Calu3 (cell line): ENCODE measurements at places on chromosomes 16 and 17. TPM values are rescaled to one million over a fixed set of nuclear protein-coding genes. Genes with fewer than 3 reads are reported as not detected.

DRC7 gene
- not detected in 2 replicates for total RNA-seq

PMFBP1 gene
- total RNA-seq: 6.2 and 8.5 TPM in 2 replicates

DNA sequence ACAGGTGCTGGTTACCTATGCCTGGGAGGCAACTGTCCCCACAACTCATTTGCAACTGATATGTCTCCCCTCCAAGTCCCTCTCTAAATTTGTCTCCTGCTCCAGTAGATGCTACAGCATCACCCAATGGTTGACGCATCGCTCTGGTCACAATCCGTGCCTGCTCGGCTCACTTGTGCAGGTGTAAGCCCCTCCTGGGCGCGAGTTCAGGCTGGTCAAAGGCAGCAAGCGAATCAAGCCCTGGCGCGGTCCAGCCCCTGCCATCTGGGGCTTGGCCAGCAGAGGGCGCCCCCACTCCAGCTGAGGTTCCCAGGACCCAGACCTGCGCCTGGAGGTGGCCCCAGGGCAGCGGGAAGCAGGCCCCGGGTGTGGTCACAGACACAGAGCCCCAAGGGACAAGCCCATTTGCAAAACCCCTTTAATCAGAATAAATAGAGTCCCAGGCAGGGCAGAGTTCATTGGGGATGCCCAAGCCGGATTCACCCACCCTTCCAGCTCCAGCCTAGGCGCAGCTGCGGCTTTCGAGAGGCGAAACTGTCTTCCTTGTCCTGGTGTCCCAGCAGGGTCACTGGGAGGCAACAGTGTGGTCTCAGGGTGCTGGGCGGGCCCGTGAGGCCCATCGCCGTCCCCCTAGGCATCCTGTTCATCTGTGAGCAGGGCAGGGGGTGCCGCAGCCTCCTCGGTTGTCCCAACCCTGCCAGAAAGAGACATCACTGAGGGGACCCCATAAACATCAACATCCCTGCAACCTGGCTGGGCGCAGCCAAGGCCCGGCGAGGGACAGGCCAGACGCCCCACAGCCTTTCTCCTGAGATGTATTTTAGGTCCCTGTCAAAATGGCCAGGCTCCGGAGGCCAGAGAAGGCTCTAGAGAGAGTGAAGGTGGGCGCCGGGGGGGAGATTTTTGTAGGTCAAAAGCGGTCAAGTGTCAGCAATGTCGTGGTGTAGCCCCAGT is 15.8 kb downstream of the TMC6 start:
- peaks cover 8% of the 10 kb centered on the region for H3K4me1 ChIP-seq
- no peaks in the 10 kb centered on the region for H3K27me3 ChIP-seq
- H3K36me3 ChIP-seq: peaks cover 36% of the 10 kb centered on the region
- DNase-seq: peak; percentile 89
- H3K4me3 ChIP-seq: no peak overlapping the region
- peak overlapping the region; percentile 2 for H3K27ac ChIP-seq

GRCh38 chr17:57918017-57918895 is 37.0 kb downstream of the CUEDC1 start:
- H3K4me3 ChIP-seq: no peak overlapping the region
- no peaks in the 10 kb centered on the region for H3K27me3 ChIP-seq
- H3K27ac ChIP-seq: peak overlapping the region; percentile 47
- H3K36me3 ChIP-seq: peaks cover 3% of the 10 kb centered on the region
- no peak for DNase-seq
- peaks cover 44% of the 10 kb centered on the region for H3K4me1 ChIP-seq

DNA sequence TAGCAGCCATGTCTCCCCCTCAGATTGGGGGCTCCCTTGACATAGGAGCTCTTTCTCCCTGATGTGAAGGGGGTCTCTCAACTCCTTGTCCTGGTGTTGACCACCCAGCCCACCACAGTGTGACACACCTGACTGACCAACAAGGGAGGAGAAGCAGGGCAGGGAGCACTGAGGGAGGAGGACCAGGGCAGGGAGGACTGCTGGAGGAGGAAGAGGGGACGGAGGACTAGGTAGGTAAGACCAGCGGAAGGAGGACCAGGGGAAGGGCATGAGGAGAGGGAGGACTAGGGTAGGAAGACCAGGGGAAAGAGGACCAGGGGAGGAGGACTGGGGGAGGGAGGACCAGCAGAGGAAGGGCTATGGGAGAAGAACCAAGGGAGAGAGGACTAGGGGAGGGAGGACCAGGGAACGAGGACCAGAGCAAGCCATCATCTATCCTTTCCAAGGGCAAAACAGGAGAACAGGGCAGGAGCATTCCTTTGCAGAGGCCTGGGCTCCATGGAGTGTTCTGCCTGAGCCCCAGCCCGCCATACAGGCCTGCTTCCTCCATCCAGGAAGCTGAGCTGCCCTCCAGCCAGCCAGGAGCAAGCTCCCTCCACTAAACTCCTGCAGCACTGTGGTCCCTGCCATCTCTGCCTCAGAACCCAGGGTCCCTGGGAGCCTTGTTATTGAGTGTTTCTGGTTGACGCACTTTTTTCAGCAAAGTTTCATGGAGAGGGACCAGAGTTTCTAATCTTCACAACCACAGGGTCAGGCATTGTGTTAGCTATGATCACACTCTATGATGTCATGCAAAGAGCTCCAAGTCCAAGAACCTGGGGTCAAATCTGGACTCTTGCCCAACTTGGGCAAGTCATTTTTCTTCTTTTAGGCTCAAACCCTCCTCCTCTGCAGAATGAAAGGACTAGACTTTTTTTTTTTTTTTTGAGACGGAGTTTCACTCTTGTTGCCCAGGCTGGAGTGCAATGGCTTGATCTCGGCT is 15.4 kb upstream of the KRT17 start:
- no peak for DNase-seq
- no peak overlapping the region for H3K4me3 ChIP-seq
- H3K36me3 ChIP-seq: no peaks in the 10 kb centered on the region
- no peak overlapping the region for H3K27ac ChIP-seq
- H3K27me3 ChIP-seq: no peaks in the 10 kb centered on the region

CD300H gene
- not detected in 2 replicates for total RNA-seq

GRCh38 chr17:13996276-13996675 is 73.0 kb upstream of the COX10 start:
- H3K36me3 ChIP-seq: peaks cover 4% of the 10 kb centered on the region
- no peak overlapping the region for H3K4me3 ChIP-seq
- no peaks in the 10 kb centered on the region for H3K27me3 ChIP-seq
- H3K27ac ChIP-seq: no peak overlapping the region
- no peaks in the 10 kb centered on the region for H3K4me1 ChIP-seq

- H3K4me3 ChIP-seq: no peak overlapping the region
- DNase-seq: peak; percentile 11
- no peak overlapping the region for H3K27ac ChIP-seq
- no peaks in the 10 kb centered on the region for H3K4me1 ChIP-seq
- H3K27me3 ChIP-seq: no peaks in the 10 kb centered on the region
Measured at GRCh38 chr17:64534187-64534586, 27.4 kb downstream of the CEP95 start.

DNA sequence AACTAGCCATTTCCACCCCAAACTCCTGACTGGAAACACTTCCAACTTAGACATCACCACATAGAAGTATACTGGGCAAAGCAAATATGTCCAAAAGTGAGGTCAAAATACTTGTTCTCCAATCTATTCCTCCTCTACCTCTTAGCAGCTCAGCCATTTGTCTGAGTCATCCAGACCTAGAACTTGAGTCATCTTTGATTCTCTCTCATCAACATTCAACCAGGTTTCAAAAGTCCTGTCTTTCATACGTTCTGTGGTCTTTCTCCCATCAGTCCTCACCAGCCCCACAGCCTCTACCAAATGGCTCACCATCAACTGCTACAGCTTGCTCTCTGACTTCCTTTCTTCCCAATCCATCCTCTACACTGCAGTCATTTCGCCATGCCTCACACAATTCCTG is 6.8 kb downstream of the ANKFY1 start:
- H3K4me1 ChIP-seq: peaks cover 14% of the 10 kb centered on the region
- no peak overlapping the region for H3K4me3 ChIP-seq
- peaks cover 8% of the 10 kb centered on the region for H3K36me3 ChIP-seq
- H3K27ac ChIP-seq: no peak overlapping the region

DNA sequence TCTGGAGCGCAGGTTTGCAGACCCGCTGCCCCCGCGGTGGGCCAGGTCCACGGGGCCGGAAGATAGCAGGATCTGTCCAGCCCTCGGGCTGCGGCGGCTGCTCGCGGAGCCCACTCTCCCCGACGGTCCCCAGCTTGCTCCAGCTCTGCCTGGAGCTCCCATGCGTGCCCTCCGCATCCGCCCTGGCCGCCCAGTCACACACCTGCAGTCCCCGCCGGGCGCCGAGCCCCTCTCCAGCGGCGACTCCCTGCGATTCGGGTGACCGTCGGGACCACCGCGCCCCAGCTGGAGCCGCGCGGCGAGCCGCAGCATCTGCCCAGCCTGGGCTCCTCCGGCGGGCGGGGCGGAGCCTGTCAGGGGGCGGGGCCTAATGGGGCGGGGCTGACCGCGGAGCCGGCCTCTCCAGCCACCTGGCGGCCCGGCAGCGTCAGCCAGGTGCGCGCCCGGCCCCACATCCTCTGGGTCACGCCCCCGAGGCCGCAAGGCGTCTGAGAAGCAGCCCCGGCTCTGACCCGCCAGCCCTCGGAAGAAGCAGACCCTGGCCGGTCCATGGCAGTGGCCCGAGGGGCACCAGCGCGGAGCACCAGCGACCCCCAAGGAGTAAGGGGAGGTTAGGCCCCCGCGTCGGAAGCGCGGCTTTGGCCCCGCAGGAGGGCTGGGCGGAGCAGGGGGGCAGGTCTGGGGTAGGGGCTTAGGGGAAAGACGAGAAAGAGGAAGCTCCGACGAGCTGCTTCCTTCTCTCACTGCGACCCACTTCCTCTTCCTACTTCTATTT is at the start of gene PIK3R5:
PIK3R5 (minus strand) TSS at position 314 of the 775 bp plus-strand sequence. CDS start 54,213 bp downstream, outside the sequence.
- no peak within 1 kb of the TSS for H3K4me3 ChIP-seq
- no peaks in the 10 kb centered on the region for H3K4me1 ChIP-seq
- H3K27me3 ChIP-seq: peaks cover 41% of the 10 kb centered on the region
- no peak within 1 kb of the TSS for H3K27ac ChIP-seq
- no peak for DNase-seq

DNA sequence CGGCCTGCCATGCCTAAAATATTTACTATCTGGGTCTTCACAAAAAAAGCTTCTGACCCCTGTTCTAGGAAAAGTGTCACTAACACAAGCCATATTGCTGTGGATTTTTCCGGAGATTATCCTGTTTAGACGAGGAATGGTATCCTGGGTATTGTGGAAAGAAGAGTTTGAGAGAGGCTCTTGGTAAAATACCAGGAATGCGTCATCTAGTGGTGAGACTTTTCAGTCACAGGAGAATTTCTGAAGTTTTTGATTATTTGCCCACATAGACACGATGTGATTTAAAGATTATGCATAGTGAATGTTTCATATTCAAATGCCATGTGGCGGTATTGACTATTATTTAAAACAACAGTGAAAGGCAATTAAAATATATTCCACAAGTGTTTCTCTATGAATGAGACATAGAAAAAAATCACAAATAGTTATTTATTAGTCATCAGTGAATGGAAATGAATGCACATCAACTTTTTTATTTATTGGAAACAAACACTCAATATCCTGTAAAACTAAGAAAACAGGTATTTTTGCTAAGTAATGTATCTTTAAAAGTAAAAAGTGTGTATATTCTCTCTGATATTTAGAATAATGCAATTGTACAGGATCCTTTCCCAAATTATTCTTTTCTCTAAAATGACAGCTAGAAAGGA is 7.8 kb downstream of the KRT28 start:
- peaks cover 40% of the 10 kb centered on the region for H3K27me3 ChIP-seq
- H3K4me1 ChIP-seq: no peaks in the 10 kb centered on the region
- no peak overlapping the region for H3K27ac ChIP-seq
- no peaks in the 10 kb centered on the region for H3K36me3 ChIP-seq
- no peak overlapping the region for H3K4me3 ChIP-seq

GRCh38 chr17:20966870-20967269 is 75.9 kb downstream of the USP22 start:
- no peaks in the 10 kb centered on the region for H3K36me3 ChIP-seq
- no peak overlapping the region for H3K4me3 ChIP-seq
- DNase-seq: no peak
- H3K4me1 ChIP-seq: no peaks in the 10 kb centered on the region
- H3K27ac ChIP-seq: no peak overlapping the region

DNA sequence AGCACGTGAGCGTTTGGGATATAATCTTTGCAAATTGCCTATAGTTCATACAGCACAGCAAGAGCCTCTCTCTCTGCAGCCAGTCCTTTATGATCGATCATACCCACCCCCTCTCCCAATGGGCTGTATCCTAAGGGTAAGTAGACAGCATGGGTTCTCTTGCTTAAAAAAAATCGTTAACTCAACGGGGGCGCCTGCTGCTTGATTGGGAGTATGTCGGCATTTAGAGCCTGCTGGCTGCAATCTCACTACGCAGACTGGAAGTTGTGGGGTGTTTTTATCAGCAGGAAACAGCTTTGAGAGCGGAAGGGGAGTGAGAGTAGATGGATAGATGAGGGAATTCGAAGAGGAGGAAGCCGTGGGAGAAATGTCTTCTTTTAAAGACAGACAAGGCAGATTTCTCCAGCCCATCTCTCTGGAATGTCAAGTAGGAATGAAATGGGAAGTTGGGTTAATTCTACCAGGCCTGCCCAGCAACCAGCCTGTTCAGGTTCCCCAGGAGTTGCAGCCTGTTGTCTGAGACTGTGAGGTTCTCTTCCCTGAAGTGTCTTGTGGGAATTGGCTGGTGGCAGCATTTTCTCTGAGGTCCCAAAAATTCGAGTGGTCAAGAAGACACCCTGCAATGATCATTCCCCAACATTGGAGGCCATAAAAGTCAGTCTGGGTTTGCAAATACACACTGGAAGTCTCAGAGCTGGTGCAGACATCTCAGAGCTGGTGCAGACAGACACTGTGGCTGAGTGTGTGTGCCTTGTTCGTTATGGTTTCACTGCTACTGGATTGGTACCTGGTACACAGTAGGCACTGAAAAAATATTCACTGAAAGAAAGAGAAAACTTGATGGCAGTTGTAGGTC is 65.6 kb downstream of the PRKCB start:
- no peak overlapping the region for H3K4me3 ChIP-seq
- H3K4me1 ChIP-seq: no peaks in the 10 kb centered on the region
- peaks cover 78% of the 10 kb centered on the region for H3K27me3 ChIP-seq
- no peak for DNase-seq

ELMO3 gene
- total RNA-seq: 31.9 and 43.2 TPM in 2 replicates

DNA sequence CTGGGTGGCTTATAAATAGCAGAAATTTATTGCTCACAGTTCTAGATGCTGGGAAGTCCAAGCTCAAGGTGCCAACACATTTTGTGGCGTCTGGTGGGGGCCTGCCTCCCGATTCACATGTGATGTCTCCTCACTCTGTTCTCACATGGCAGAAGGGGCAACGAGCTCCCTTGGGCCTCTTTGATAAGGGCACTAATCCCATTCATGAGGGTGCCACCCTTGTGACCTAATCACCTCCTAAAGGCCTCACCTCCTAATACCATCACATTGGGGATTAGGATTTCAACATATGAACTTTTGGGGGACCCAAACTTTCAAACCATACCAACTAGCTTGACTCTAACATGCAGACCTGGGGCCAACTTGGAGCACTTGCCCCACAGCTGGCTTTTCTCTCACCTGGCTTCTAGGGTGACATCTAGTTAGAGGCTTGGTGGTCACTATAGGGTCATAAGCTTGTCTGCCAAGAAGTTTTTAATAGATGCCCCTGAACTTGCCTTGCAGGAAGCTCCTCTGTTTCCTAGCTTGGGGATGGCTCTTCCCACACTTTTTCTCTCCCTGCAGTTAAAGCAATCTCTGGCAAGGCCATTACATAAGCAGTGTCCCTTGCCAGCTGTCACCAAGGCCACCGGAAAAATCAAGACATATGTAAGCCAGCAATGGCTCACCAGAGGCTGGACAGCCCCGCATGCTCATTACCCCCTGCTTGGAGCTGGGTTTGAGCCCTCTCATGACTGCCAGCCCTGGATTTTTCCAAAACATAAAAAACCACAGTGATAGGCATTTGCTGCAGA is 8.4 kb upstream of the MED9 start:
- no peak overlapping the region for H3K4me3 ChIP-seq
- H3K36me3 ChIP-seq: no peaks in the 10 kb centered on the region
- DNase-seq: no peak
- H3K4me1 ChIP-seq: no peaks in the 10 kb centered on the region
- peaks cover 82% of the 10 kb centered on the region for H3K27me3 ChIP-seq
